ENCODE measurements at places on chromosomes 2 and 18. TPM values are rescaled to one million over a fixed set of nuclear protein-coding genes. Genes with fewer than 3 reads are reported as not detected.

DNA sequence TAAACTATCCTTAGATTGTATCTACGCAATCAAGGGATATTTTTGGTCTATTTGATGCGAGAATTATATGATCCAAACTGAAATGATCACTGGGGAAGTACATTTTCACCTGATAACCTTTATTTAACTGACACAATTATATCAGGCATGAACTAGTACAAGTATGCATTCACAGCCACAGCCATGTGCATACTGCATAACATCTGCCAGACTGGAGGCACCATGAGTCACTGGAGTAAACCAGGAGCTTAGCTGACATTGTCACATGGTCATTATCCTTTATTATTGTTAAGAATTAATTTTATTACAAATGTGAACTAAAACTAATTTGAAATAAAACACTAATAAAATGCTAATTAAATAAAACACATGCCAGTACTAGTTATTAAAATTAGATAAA lies 1127.1 kb downstream of the DPP10 start:
- DNase-seq = no peak

- no peak for DNase-seq
These were observed 97.4 kb downstream of the EIPR1 start for GRCh38 chr2:3280197-3280596.

GRCh38 chr2:54867457-54867856 lies 144.0 kb downstream of the EML6 start:
- DNase-seq = no peak

GRCh38 chr18:12033643-12034025 lies 52.3 kb downstream of the IMPA2 start:
- DNase-seq = no peak

DNA sequence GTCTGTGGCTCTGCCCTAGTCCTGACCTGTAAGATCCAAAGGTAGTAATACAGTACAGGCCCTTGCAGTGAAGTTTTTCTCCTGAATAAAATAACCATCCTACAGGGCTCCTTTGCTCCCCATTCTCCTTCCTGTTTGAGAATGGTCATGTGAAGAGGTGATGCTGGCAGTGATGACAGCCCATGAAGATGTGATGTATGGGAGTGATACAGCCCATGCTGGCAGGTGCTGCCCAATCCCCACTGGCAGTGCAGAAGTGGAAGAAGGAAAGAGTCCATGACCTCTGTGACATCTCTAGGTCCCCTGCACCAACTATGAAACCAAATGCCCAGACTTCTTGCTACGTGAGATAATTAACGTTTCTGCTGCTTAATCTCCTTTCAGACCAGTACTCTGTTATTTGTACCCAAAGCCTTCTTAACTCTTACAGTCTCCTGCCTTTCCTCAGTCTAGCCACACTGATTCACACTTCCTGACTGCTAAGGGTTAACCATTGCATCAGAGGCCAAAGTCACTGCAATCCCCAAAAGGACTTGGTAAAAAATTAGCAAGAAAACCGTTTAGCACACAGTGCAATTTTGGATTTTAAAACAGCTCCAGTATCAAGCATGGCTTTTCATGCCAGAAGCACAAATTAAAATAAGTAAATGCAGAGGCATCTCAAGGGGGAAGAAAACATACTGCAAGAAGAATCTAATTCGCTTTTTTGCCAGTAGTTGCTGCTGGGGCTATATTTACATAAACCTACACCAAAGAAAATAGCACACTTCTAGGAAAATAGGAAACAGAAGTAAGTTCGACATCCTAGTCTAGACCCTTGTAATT lies 98.0 kb downstream of the STK39 start:
- DNase-seq = no peak

DNA sequence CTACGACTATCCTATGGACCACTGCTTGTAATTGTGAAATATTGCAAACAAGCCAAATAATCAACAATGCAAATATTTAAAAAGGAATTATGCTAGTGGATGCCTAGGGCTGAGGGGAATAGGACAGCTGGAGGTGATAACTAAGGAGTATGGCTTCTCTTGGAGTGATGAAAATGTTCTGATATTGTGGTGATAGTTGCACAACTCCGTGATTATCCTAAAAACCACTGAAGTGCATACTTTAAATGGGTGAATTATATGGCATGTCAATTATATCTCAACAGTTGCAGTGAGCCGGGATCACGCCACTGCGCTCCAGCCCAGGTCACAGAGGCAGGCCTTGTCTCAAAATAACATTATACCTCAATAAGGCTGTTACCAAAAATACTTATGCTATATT lies 125.1 kb upstream of the SH3BP4 start:
- DNase-seq = no peak

DNA sequence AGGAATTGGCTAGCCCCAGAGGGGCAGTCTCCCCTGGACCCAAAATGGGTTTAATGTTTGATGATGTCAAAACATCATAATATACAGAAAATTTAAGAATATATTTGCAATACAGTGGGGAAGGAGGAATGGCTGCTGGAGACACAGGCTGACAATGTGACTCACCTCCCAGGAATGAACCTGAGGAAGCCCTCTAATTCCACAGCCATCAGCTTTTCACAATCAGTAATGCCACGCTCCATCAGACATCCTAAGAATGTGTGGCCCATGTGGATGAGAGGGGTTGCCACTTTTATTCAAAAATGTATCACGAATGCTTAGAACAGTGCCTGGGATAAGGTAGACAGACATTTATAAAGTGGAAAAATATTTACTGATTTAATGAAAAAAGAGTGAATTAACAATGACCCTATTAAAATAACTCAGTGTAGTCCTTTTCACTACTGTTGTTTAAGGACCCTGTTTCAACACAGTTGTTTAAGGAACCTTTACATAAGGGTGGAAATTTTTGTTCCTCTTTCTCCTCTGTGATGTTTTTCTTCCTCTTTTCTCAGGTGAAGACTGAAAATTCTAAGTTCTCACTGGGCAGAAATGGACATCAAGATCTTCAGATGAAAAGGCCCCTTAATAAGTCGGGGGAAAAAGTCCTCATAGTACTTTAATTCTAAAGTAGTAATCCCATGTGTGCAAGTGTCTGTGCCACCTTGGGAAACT lies 17.5 kb upstream of the TMEM163 start:
- no peak for DNase-seq

DNA sequence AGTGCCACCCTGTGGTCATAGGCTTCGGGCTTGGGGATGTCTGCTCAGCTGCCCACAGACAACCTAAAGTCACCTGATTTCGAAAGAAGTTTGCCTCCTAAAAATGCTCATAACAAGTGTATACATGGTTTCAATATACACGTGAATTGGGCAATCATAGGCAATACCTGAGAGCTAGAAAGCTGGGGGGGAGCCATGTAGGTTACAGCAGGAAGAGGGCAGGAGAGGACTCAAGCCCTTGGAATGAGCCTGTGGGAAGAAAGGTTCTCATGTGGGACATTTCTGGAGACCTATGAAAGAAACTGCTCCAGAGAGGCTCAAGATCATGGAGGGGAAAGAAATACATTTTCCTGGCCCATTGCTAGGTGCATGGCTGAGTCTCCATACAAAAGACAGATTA lies 109.7 kb downstream of the ACOXL start:
- no peak for DNase-seq

Gene NRP2
- total RNA-seq = 1.6 TPM

- no peak for DNase-seq
These were observed 50.4 kb downstream of the EML6 start for GRCh38 chr2:54773838-54774237.

Gene IL1R2
- total RNA-seq = 1.1 TPM

DNA sequence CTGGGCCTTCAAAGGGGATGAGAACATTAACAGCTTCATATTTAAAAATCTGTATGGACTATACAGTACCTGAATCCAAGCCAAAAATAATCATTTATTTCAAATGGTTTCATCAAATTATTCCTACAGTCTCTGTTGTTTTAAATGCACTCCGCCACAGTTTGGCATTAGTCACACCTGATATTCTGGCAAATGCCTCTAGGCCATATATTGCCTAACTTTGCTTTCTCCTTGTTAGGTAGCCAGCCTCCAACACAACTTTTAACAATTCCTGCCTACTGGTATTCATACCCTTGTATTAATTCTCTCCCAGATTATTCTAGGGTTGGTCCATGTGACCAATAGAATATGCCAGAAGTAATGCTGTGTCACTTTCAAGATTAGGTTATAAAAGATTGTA lies 146.6 kb upstream of the FANCL start:
- DNase-seq = no peak

Gene RFTN2
- total RNA-seq = not detected

DNA sequence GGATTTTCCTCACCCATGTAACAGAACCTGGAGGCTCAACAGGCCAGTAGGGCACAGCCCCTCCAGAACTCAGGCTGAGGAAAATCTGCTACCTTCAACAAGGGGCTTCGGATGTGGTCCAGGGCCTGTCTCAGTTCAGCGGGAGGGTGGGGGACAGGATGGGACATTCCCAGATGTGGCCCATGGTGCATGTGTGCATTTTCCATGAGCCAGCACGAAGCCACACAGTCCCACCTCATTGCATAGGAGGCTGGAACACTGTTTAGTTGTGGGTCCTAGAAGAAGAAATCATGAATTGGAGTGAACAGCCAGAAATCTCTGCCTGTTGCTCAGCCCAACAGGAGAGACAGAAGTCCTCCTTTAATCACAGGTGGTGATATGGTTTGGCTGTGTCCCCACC lies 469.6 kb upstream of the MYT1L start:
- DNase-seq = no peak

- no peak for DNase-seq
These were observed 163.2 kb downstream of the INSIG2 start for GRCh38 chr2:118251427-118251826.

GRCh38 chr2:65377556-65378192 lies 54.7 kb downstream of the SPRED2 start:
- DNase-seq = peak; percentile 41

- no peak for DNase-seq
These were observed 110.1 kb downstream of the GALNT1 start for GRCh38 chr18:35691625-35692024.

Gene CFAP65
- total RNA-seq = not detected

DNA sequence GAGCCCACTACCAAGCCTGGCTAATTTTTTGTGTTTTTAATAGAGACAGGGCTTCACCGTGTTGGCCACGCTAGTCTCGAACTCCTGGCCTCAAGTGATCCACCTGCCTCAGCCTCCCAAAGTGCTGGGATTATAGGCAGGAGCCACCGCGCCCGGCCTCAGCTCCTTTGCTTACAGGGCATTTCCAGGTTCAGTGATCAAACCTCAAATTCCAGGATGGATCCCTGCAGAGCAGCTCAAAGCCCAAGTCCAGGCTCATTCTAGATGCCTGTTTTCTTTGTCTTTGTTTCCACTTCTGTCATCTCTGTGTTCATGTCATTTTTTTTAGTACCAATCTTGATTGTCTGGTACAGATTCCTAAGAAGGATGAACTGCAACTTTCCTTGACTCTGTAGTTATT lies 41.9 kb downstream of the TNFRSF11A start:
- DNase-seq = no peak

Gene ERFE
- total RNA-seq = 0.99 TPM

DNA sequence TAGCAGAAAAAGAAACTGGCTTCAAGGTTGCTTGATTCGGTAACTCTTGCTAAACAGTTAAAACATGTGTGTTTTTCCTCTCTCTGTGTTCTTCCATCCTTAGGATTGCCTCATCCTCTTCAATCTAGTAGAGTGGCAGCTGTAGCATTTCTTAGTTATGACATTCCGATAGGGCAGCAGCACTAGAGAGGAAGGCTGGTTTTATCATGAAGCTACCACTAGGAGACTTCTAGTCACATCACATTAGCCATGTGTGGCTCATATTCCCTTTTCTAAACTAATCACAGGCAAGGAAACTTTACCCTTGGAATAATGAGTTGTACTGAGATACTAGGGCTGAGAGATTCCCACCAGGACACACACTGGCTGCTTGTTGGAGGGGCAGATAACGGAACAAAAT lies 187.6 kb downstream of the DOK6 start:
- DNase-seq = no peak

GRCh38 chr2:239355139-239355538 lies 45.7 kb downstream of the HDAC4 start:
- DNase-seq = no peak

DNA sequence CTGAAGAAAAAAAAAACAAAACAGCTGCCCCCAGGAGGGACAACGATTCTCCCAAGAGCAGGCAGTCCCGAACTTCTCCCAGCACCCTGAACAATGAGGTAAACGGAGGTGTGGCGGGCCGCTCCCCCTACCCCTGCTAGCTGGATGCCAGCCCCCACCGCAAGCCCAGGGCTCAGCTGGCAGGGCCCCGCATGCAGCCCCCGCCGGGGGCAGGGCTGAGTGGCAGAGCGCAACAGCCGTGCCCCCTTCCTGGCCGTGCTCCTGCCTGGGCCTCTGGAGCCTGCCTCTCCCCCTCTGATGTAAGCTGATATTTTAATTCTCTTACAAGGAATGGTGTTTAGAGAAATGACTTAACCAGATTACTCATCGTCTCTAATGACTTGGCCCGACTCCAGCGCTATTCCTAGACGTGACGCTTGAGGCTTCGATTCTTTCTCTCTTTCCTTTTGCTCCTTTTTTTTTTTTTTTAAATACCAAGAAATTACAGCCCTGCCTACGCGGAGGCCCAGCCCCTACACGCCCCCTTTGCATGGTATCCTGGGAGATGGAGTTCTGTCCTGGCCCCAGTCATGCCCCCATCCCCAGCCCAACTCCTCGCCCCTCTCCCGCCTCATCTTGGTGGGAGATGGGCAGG lies 4.6 kb upstream of the ARID5A start:
- DNase-seq = peak; percentile 98

DNA sequence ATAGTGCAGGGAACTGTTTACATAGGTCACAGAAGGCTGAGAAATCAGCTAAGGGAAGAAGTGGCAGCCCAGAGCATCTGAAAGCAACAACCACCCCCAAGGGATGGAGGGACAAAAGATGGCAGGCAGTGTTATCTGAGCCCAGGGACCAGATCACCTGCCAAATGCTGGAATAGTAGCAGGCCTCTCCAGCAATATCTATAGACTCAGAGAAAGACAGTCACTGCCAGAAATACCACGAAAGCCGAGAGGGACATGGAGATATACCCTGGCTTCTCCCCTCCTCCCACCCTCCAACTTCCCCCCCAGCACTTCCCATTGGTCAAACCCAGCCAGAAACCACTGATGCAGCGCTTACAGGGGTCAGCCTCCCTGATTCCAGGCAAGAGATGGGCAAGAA lies 58.4 kb upstream of the PPP1CB start:
- no peak for DNase-seq

GRCh38 chr2:61705625-61706024 lies 148.2 kb downstream of the FAM161A start:
- DNase-seq = no peak

Gene CYB5A
- total RNA-seq = 62.4 TPM

Gene IER3IP1
- total RNA-seq = 11.1 TPM

DNA sequence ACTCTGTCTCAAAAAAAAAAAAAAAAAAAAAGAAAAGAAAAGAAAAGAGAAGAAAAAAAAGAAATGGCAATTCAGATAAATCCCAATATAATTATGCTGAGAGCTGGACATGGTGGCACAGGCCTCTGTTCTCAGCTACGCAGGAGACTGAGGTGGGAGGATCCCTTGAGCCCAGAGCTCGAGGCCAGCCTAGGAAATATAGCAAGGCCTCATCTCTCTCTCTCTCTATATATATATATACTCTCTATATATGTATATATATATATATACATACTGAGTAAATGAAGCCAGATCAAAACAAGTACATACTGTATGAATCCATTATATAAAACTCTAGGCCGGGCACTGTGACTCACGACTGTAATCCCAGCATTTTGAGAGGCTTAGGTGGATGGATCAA lies 30.6 kb upstream of the MYCN start:
- DNase-seq = no peak

- DNase-seq = no peak
These were observed 41.7 kb downstream of the FRZB start for GRCh38 chr2:182824767-182825158.
